Hypothalamus (tissue), 51 donors: ENCODE measurements at places on chromosomes 5 and 9.

DNA sequence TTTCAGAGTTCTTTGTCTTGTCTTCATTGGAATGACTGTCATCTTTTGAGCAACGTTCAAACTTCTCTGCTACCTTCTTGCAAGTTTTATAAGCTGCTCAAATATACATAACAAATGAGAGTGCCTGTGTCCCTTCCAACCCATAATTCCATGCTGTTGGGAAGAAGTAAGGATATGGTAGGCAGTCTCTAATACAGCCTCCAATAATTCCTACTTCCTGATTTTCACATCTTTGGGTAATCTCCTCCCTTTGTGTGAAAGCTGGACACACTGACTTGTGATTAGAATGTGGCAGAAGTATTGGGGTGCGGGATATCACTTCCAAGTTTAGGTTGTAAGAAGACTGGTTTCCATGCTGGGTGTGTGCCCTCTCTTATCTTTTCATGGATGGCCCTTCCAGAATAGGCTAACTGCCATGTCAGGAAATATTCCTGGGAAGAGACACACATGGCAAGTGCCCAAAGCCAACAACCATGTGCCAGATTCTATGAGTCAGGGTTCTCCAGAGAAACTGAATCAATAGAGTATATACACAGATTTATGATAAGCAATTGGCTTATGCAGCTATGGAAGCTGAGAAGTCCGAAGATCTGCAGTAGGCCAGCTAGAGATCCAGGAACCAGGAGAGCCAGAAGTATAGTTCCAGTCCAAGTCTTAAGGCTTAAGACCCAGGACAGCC is 531.3 kb downstream of the NTRK2 start:
- no peak for DNase-seq

- DNase-seq, result no peak
Measured at GRCh38 chr9:18799428-18799827, 233.6 kb downstream of the SAXO1 start.

- no peak for DNase-seq
Measured at GRCh38 chr5:80213466-80213865, 42.4 kb downstream of the SERINC5 start.

DNA sequence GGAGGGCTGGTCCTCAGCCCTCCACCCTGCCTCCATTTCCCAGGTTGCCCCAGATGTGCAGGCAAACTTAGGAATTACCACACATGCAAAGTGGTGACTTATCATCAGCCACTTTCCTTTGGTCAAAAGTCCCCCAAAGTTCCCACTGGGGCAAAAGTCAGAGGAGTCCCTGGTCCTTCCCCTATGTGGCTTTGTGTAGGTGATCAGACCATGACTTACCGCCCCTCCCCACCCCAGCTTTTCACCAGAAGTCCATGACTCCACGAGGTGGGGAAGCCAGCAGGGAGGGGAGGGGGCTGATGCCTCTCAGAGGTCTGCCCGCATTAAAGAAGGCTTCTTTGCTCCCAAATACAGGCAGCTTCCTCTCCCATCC is 5.8 kb downstream of the TRAF1 start:
- DNase-seq, result no peak

DNA sequence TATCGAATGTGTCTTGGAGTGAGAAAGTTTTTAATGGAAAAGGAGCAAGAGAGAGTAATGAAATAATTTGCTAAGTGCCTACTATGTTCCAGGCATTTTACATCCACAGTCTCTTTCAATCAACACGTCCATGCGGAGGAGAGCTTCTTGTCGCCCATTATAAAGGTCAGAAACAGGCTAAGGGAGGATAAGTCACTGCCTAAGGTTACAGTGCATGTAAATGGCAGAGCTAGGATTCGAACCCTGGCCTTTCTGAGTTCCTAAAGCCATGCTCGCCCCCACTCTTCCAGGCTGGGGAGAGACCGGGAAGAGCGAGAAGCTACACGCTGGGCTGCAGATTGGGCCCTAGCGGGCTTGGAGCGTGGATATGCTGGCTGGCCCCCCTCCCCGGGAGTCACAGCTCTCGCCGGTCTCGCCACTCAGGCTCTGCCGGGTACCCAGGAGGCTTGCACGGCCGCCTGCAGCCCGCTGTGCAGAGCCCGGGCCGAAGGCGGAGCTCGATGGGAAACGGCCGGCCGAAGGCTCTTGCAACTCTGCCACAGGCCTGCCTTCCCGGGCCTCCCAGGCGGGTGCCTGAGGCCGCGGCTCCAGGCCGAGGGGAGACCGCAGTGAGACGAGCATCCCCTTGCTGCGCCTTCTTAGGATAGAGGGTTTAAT is 775 bp upstream of the LHX2 start:
- no peak for DNase-seq

- no peak for DNase-seq
Measured at GRCh38 chr5:122780296-122780695, 5.4 kb downstream of the SNX2 start.

- DNase-seq, result no peak
Measured at GRCh38 chr9:22052376-22052945, 43.4 kb upstream of the CDKN2B start.

DNA sequence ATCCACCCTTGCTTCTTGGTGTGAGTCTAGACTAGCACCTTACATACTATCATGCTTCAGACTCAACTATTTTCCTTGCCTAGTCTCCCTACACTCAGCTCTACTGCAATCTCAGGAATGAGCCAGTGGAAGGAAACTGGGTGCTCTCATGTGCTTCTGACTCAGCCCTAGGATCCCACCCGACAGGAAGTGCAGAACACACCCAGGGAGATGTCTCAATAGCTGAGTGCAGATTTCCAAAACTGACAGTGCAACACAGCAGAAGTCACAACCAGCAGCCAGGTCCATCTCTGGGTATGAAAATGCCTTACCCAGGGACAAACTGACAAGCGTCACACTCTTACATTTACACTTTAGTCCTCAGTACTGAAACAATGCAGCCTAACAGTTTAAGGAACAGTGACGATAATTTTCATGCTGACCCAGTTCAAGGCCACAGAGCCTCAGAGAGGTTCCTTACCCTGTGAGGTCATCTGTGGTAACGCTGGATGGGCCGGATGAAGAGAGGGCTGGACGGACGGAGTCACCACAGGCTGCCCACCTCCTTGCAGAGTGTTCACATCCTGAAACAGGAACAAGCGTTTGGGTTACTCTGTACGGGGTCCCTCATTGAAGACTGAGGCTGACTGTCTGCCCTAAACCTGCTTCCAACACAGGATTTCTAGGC is 33.0 kb downstream of the FKBP15 start:
- DNase-seq, result no peak

- no peak for DNase-seq
Measured at GRCh38 chr9:123687246-123687751, 242.6 kb downstream of the DENND1A start.

- DNase-seq, result peak; percentile 28
Measured at GRCh38 chr9:137370865-137371520, 52.0 kb downstream of the EXD3 start.

DNA sequence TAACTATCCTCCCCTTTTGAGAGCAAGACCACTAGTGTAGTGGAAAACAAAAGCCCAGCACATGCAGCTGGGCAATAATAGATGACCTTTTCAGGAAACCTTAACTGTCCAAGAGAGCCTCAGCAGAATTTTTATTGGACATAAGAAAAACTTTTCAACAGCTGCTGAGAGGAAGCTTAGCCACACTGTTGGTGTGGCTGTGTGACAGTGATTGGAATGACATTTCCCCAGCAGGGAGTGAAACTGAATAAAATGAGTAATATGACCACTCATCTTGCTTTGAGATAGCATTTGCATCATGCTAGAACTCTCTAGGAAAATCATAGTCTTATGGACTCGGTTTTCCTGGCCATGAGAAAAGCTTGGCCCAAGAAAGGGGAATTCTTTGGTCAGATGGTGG is 687.8 kb downstream of the SLCO4C1 start:
- no peak for DNase-seq

- DNase-seq, result no peak
Measured at GRCh38 chr9:114830546-114830945, 24.7 kb upstream of the TNFSF15 start.

GRCh38 chr9:93589688-93590087 is 13.3 kb downstream of the PHF2 start:
- no peak for DNase-seq

GRCh38 chr5:131406076-131406475 is 142.2 kb downstream of the CDC42SE2 start:
- DNase-seq, result no peak

DNA sequence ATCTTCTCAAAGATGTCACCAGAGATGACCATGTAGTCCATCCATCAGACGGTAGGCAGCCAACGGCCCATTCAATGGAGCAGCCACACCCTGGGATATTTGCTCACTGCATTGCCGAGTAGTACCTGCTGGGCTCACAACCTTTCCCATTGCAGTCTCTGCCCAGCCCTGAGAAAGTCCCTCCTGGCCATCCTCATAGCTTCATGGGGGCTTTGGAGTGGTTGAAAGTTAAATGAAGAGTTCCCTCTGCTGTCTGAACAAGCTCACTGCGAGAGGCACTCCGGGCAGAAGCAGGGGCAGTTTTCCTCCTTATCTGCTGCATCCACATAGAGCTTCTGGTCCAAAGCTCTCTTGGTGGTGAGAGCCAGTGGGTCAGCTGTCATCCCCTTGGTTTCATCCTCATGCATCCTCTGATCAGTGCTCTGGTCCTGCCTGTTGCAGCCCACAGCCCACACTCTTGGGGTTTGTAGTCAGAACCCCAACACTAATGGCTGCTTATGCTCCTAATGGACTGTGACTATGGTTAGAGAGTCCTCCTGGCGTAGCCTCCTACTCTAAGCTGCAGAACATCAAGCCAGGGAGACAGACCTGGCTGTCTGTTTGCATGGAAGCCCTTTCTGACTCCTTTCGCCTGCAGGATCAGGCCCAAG is 23.3 kb downstream of the TNFSF8 start:
- no peak for DNase-seq

DNA sequence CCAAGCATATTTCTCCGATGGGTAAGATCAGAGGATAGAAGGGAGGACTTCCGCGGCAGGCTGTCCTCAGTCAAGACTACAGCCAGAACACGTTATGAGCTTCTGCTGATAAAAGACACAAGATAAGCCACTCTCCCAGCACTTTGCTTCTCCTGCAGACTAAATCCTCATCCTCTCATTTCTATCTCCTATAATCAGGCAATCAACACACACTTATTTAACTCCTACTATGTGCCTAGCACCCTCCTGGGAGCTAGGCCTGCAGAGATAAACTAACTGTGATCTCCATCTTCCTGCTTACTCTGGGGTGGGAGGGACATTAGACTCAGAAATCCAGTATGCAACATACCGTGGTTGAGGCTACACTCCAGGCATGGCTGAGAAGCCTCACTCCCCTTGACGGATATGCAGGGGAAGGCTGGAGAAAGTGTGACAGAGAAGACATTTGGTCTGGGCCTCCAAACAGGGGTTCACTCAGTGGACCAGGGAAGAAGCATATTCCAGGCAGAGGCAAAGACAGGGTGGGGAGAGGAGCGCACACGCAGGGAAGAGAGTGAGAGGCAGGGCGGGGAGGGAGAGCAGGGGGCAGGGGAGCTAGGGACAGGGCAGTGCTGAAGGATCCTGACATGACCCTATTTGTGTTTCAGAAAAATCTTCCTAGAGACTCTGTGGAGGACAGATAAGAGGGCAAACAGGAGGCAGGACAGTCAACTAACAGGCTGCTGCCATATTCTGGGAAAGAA is 274.1 kb downstream of the DENND1A start:
- DNase-seq, result no peak

DNA sequence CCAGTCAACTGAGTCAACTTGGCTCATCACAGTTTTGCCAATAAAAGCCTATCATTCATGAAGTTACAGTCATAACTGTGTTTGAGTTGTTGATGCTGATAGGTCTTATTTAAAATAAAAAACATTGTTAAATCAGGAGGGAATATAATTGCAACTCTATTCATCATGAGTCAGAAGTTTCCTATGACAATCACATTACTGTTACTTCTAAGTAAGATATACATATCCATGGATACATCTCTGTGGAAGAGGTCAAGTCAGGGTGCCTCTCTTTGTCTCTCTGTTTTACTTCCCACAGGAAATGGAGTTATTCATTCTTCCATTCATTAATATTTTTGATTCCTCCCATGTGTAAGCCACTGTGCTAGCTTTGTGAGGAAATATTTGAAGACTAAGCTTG is 2015.4 kb upstream of the WWC1 start:
- no peak for DNase-seq

DNA sequence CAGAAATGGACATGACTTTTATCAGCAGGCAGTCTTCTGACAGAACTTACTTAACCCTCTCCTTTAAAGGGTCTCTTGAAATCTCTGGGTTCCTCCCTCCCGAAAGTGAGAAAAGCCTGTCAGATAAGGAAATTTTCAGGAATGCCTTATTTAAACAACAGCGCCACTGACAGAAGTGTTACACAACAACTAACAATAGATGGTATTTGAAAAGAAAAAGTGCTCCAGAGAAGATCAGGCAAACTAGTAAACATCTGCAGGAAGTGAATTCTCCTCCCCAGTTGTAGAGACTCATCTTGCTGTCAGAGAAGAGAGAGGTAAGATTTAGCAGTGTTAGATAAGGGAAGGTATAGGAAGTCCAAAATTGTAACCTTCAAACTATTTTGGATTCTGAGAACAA is 107.2 kb upstream of the NFIL3 start:
- DNase-seq, result no peak

- no peak for DNase-seq
Measured at GRCh38 chr5:34996261-34996660, 51.5 kb downstream of the AGXT2 start.

- DNase-seq, result no peak
Measured at GRCh38 chr9:116821633-116822229, 134.6 kb downstream of the TRIM32 start.

GRCh38 chr5:141713616-141714309 is 31.7 kb upstream of the ARAP3 start:
- DNase-seq, result no peak

GRCh38 chr5:75844301-75844700 is 127.1 kb upstream of the POC5 start:
- DNase-seq, result no peak
